ENCODE measurements at places on chromosomes 2 and 18.

DNA sequence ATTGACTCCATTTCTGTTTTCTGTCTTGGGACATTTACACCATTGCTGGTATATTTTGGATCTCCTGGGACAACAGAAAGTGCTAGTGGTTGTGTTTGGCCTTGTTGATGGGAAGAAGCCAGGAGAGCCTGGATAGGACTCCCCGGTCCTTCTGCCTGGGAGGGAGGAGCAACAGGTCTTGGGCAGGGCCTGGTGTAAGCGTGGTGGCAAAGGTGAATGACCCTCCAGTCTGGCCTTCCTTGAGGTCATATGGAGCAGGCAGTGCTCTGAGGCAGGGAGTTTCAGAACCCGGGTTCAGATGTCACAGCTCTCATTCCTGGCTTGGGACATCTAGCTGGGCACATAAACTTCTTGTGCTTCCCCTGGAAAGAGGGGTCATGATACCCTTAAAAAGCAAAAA lies 56.0 kb upstream of the RBM44 start:
- no peak for DNase-seq

DNA sequence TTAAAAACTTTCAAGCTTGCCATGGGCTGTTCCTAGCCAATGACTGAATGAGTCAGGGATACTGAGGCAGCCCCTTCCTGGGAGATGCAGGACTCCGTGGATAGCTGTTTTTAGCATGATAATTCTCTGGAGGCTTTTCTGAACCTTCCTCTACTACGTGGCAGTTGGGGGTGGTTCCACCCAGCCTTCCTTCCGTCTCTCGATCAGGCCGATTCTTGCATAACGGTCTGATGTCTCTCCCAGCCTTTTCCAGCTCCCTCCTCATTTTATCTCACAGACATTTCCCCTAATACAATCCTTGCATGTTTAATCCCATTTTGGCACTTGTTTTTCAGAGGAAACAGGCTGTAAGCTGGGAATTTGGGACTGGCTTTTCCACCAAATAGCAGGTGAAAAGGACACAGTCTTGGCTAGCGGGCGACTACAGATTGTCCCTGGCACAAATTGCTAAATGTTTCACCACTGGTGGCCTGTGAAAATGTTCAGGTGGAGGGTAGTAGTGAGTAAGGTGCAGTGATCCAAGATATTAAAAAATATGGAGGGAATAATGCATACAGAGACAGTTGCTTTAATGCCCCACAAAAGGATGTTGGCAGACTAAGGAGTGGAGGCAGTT lies 21.0 kb upstream of the CTLA4 start:
- DNase-seq: no peak

- DNase-seq: no peak
These were observed 27.6 kb downstream of the MRPL33 start for GRCh38 chr2:27798948-27799645.

GRCh38 chr2:190670182-190670946 lies 21.5 kb downstream of the NAB1 start:
- no peak for DNase-seq

DNA sequence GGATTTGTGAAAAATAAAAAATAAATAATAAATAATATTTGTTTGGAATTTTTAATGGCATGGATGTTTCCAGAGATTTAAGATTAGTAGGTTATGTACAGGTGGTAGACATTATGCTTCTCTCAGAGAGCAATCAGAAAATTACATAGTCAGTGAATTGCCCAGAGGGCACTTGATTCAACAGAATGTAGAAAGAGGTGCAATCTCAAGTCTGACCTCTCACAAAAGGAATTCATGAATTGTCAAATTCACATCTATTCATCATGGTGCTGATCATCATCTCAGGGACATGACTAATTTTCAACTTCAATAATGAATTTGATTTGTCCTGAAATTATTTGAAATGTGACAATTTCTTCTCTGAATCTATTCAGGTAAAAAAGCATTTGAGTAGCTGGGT lies 172.5 kb downstream of the PDE11A start:
- DNase-seq: no peak
